ENCODE measurements at places on chromosomes 6 and 20.

DNA sequence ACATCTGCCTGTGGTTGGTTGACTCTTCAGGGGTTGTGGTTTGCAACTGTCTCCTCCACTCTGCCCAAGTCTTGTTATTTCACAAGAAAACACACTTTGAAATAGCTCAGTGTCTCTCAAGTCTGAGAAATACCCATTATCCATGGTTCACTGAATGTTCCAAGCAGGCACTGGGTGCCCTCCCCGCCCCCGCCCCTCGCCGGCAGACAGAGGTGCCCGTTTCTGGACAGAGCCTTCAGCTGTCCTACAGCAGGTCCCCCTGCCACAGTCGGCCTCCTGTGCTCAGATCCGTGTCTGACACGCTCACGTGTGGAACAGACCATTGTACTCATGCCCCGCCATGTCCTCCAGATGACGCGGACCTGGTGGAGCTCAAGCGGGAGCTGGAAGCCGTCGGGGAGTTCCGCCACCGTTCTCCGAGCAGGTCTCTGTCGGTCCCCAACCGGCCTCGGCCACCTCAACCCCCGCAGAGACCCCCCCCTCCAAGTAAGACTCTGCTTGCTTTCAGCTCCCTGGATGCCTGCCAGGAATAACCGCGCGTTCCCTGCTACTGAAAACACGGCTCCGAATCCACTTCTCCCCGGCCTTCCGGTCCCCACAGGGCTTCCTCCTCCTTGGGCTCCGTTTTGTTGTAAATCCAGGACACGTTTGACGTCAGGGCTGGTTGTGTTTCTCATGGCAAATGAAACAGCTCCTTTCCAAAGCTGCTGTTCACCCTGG is 81.4 kb downstream of the SERAC1 start:
- no peak for DNase-seq

GRCh38 chr20:42183147-42183546 is 565.0 kb upstream of the CHD6 start:
- DNase-seq, result no peak

DNA sequence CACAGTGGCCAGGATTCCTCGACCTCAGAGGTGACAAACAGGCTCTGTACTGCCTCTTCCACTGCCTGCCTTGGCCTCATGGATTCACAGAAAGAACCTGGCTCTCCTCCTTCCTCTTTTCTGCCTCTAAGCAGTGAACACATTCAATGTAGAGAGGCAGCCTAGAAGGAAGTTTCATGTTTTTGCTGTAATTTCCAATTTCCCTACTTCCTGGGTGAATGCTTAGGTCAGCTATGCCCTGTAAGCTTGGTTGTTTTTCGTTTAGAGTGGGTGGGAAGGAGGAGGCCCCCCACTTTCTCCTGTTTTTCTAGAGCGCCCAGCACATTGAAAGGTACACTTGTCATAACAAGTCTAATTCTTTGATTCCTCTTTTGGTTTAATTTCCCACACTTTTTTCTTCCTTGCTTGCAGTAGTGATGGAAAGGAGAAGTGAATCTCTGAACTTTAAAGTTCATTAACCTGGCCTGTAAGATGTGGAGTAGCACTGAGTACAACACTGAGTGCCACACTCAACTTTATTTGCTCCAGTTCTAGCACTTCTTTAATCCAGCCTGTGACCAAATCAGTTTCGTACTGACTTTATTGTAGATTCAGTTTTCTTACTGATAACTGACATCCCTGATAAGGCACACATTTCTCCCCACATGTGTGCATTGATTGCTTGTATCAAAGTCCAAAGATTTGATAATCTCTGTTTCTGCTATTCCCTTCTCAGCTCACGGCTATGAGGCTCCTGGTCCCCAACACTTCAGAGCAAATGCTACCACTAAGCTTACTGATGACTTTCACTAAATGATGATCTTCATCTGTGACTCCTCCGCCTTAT is 100.0 kb upstream of the MAN1A1 start:
- no peak for DNase-seq

DNA sequence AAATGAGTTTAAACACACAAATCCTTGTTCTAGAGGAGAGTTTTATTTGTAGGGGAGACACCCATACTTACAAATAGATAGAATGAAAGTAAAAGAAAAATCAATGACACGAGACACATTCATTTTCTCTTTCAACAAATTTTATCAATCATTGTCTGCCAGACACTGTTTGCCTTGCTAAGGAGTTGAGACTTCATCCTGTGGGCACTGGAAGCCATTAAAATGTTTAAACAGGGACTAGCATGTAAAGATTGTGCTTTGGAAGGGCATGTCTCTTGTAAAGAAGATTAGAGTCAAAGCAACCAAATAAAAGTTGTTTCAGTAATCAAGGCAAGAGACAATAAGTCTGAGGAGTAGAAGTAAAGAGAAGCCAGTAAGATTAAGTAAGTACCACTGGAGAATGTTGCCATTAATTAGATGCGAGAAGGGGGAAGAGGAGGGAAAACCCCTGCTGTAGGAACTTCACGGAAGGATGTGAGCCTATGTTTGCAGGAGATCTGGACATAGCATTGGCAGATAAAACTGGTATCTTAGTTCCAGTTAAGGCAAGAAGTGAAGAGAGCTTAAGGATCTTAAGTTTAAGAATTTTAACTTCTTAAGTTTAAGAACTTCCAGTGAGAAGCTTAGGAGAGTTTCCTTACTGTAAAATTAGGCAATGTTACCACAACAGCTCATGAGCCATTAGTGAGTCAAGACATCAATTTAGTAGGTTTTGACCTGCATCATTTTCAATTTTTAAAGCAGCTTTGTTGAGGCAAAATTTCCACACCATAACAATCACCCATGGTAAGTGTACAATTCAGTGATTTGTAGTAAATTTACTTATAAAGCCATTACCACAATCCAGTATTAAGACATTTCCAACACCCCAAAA is 117.0 kb upstream of the UST start:
- DNase-seq, result no peak

DNA sequence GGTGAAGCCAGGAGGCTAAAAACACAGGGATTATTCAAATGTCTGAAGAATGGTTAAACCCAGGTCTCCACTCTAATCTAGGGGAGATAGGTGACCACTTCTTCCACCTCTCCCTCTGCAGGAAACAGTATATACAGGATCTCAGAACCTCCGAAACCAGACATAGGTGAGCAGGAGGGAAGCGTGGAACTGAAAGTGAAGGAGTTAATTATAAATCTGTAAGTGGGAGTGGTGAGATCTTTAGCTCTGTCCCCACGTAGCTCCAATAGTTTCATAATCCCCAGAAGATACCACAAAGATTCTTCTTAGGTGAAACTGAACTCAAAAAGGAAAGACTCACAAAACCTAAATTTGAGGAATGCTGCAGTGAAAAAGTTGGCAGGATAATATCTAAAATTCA is 76.8 kb downstream of the THEMIS start:
- DNase-seq, result no peak

DNA sequence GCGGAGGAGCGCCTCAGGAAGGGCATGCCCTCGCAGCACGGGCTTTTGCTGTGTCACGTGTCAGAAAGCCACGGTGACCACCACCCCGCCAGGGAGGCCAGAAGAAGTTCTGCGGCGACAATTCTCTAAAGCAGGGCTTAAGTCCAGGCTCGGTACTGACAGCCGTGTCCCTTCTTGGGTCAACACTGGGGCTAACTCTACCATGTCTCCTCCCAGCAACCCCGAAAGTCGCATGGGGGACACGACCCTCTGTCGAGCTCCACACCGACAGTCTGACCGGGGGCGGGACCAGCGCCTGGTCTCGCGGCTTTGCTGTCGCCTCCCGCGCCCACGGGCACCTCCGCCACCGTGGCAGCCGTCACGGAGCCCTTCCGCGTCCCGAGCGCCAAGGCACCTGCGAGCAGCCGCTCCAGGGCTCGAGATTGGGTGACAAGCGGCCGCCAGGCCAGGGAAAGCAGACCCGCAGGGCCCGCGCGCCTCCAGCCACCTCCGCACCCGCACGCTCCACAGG is 534 bp downstream of the NANP start:
- DNase-seq, result peak; percentile 0

GRCh38 chr6:14016432-14016831 is 91.7 kb downstream of the RNF182 start:
- no peak for DNase-seq

GRCh38 chr6:29964887-29965562 is 22.7 kb downstream of the HLA-A start:
- DNase-seq, result peak; percentile 64

GRCh38 chr20:2103461-2104153 is 2.0 kb downstream of the STK35 start:
- DNase-seq, result no peak

DNA sequence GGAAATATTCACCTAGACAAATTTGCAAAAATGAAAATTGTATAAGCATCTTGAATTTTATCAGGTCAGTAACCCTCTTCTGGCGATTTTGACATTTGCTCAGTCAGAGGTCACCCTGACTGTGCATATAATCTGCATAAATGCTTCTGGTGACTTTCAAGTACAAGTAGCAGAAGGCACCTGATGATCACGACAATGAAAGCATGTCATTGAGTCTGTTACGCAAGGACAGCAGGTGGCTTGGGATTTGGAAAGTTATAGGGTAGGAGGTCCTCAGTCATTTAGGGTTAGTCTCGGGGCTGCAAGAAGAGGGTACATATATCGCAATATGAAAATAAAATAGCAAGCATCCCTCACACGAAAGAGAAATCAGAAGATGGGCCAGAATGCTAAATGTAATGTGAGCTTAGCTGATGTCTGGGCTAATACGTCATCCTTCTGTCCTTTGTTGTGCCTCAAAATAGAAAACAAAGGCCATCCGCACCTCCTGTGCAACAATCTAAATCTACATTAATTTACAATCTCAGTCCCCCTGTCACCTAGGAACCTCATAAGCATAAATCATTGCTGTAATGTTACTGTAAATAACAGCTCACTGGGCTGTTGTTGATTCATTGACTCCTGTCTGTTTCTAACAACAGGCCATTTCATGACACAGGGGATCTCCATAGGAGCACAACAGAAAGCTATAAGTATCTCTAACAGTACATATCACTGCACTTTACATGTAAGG is 155.2 kb upstream of the RSPO3 start:
- DNase-seq, result no peak

GRCh38 chr20:50310673-50311051 is 120.0 kb downstream of the CEBPB start:
- DNase-seq, result no peak

DNA sequence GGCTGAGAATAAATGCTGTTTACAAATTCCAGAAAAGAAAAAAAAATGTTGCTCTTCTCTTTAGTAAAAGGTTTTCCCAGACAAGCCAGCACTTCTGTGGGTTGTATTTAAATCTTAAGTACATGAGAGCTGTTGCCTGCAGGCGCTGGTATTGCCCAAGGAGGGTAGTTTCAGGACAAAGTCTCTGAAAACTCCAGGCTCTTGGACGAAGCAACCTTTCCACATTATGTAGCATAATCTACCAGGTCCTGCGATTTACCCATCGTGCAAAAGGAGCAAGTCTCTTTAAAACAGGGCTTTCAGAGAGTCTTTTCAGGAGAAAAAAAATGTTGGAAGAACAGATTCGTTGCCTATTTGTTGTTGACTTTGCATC is 65.6 kb downstream of the PLG start:
- DNase-seq, result no peak

DNA sequence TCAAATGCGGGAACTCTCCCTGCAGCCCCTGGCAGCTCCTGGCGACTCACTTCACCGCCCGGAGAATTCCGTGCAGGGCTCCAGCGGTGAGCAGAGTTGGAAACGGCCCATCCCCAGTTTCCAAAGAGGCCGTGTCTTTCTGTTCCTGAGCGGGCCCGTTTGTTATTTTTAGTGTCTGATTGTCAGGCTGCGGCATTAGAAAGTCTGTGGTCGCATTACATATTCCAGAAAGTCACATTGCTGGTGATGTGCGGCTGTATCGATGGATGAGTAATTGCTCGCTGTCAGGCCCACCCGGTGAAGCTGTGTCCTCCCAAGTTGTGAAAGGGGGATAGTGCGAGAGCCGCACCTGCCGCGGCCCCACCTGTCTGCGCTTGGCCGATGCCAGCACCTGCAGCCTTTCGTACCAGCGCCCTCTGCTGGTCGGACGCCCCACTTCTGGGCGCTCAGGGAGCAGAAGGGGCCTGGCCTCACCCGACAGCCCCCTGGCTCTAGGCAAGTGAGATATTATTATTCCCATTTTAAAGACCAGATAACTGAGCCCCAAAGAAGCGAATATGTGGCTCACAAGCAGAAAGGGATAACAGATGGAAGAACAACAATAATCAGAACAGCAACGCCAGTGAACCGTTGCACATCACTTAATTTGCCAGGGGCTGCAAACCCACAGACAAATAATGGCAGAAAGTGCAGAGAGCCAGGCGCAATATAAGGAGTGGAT is 244.9 kb downstream of the TSHZ2 start:
- peak; percentile 84 for DNase-seq

- DNase-seq, result no peak
Measured at GRCh38 chr20:24465730-24466129, 3.7 kb upstream of the SYNDIG1 start.

DNA sequence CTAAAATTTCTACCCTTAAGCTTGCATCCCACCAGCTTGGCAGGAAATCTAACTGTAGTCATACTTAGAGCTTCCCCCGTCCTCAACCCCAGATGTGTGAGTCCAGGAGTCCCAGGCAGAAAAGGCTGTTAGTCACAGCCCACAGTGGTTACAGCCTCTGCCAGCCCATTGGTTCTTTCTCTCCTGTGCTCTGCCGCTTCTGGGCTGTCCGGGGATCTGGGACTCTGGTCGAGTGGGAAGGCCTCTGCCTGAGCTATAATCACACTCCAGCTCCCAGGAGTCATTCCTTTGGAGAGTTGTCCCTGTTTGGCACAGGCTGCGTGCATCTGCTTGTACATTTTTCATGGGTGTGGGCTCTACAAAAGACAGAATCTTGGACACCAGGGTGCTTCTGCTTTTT is 45.6 kb upstream of the FYN start:
- DNase-seq, result no peak

DNA sequence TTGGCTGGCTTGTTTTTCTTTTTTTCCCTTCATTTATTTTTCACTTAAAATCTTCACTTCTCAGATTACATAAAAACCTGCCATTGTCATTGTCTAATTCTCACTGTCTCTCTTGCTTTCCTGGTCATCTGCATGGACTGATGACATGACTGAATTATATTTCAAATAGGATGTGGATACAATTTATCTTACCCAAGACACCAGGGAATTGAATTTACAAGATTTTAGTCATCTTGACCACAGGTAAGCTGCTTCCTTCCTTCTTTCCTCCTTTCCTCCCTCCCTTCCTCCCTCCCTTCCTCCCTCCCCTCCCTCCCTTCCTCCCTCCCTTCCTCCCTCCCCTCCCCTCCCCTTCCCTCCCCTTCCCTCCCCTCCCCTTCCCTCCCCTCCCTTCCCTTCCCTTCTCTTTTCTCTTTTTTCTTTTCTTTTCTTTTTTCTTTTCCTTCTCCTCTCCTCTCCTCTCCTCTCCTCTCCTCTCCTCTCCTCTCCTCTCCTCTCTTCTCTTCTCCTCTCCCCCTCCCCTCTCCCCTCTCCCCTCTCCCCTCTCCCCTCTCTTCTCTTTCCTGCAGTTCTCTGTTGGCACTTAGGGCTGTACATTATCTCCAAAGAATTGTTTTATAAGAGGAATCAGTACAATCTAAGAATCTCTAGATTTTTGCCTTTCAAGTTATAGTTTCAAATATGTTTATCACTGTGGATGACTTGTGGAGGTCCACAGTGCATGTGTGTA is 171.5 kb downstream of the CARMIL1 start:
- DNase-seq, result no peak
